Activated CD4-positive, alpha-beta T cell treated with anti-CD3 and anti-CD28 coated beads, Interleukin-2, amount 50 U/mL, for 4 hours (primary cell): ENCODE measurements at places on chromosomes 1 and 21.

- DNase-seq, result no peak
Measured at GRCh38 chr1:16391411-16391810, 24.4 kb downstream of the SZRD1 start.

DNA sequence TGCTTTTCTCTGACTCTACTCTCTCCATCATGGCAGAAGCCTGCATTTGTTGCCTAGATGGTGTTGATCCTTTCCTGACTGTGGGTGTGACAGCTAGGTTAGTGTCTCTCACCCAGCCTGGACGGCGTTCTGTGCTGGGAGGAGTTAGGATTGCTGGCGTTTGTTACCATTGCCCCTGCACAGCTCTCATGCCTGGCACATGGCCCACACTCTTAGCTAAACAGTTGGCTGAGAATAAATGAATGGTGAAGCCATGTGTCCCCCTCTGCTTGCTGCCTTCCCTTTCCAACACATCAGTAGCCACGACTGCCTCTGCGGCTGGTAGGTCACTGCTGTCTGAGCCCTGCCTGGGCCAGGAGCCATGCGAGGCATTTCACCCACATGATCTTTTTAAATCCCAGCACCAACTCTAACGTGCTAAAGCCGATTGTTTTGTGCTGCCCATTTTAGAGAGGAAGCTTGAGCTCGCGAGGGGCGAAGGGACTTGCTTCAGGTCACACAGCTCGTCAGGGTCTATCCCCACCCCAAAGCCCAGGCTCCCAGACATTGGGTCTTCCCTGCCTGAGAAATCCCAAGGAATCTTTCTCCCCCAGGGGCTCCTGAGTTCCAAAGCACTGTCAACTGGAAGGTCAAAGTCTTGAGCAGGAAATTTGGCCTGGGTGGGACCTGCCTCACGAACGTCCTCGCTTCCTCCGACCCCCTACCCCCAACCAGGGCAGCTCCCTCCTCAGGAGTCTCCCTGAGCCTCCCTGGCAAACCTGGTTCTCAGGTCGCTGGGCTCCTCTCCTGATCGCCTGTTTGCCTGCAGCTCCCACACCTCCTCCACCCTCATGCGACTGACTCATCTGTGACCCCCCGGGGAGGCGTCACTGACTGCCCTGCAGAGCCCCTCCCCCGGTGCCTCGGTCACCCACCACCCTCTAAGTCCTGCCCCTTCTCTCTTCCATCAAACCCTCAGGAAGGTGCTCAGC is 271.7 kb upstream of the C1orf174 start:
- DNase-seq, result no peak

- no peak for DNase-seq
Measured at GRCh38 chr1:167409183-167409582, 109.1 kb downstream of the CD247 start.

DNA sequence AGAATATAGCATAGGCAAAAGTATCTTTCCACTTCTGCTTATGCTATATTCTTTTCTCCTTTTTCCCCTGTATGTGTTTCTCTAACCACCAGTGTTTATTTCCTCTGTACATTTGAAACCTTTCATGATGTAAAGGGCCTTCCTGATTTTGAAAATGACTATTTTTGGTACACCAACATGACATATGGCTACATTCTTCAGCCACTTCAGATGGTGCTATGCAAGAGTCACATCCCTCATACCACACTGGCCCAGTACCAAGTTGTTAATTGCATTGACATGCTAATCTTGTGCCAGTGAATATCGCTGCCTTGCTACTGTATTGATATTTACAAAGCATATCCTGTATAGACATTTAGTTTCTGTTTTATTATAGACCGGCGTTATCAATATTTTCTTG is 408.7 kb downstream of the NCAM2 start:
- no peak for DNase-seq

DNA sequence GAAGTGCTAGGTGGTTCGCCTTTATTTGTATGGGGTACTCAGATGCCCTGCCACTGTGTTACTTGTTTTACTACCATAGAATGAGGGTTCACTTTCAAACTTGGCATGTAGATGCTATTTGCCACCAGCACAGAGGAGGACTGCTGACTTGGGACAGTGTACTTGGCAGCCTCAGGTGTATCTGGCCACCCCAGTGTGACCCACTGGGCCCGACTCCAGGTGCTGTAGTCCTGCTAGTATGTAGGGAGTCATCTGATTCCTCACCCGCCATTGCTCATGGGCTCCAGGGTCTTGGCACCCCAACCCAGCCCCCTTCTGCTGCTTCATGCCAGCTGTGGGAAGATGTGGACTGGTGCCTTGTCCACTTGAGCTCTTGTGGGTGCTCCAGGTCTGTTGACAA is 40.0 kb downstream of the ZNF678 start:
- DNase-seq, result no peak

DNA sequence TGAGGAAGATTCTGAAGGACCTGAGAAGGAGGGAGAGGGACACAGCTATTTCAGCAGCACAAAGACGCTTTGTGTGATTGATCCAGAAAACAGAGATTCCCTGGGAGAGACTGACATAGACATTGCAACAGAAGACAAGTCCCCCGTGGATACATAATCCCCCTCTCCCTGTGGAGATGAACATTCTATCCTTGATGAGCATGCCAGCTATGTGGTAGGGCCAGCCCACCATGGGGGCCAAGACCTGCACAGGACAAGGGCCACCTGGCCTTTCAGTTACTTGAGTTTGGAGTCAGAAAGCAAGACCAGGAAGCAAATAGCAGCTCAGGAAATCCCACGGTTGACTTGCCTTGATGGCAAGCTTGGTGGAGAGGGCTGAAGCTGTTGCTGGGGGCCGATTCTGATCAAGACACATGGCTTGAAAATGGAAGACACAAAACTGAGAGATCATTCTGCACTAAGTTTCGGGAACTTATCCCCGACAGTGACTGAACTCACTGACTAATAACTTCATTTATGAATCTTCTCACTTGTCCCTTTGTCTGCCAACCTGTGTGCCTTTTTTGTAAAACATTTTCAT is 161.3 kb upstream of the SGIP1 start:
- no peak for DNase-seq

- DNase-seq, result no peak
Measured at GRCh38 chr1:18891426-18891780, 11.0 kb downstream of the ALDH4A1 start.

DNA sequence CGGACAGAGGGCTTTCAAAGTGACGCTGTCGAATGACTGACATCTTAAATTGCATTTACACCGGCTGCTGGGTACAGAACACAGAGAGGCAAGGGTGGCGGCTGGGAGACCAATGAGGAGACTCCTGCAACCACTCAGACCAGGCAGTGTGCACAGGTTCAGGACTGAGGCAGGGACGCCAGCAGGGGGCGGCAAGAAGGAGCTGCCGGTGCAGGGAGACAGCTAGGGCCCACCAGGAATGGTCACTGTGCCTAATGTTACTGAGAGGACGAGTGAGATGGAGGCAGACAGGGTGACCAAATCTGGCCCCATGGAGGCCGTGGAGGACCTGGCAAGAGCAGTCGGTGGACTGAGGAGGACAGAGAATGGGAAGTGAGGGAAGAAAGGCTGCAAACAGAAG is 23.5 kb downstream of the GLIS1 start:
- DNase-seq, result no peak

DNA sequence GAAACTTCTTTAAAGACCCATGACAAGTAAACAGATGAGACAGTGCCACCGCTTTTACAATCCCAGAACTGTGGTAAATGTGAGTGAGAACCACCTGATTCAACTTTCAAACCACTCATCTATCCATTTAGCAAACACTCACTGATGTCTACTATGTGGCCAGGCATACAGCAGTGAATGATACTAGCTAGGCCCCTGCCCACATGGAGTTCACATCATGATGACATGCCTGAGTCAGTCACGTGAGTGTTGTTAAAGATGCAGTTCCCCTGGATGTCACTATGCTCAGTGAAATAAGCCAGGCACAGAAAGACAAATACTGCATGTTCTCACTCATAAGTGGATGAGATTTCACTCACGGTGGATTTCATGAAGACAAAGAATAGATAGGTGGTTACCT is 28.4 kb downstream of the STX6 start:
- DNase-seq, result no peak

DNA sequence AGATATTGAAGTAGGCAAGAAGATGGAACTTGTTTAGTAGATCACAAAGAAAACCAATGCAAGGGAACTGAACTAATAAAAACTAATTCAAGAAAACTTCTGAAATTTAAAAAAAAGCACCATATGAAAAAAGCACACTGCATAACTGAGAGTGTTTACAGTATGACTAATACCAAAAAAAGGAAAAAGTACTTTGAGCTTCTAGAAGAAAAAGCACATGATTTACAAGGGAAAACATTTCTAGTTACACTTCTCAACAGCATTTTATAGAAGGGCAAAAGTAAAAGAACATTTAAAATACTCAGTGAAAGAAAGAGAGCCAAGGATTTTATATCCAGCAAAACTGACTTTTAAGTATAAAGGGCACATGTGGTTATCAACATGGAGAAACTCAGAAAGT is 233.6 kb downstream of the RPS6KC1 start:
- no peak for DNase-seq

- no peak for DNase-seq
Measured at GRCh38 chr1:119917304-119918055, 21.2 kb upstream of the ADAM30 start.
